ENCODE measurements at places on chromosomes 4 and X. TPM values are rescaled to one million over a fixed set of nuclear protein-coding genes. Genes with fewer than 3 reads are reported as not detected.

DNA sequence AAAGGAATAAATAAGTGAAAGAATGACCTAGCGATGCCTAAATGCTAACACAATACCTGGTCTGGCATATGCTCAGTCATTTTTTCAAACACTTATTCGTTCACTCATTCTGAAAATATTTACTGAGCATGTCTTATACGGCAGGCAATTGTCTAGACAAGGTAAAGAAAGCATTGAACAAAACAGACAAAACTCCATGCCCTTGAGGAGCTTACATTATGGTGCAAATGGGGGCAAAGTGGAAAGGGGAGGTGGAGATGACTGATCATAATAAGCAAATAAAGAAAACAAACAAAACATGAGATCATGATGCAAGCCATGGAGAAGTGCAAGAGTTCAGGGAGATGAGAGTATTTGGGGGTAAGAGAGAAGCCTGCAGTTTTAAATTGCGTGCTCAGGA, 334.6 kb upstream of the PPARGC1A start:
- H3K36me3 ChIP-seq: no peaks in the 10 kb centered on the region
- no peak overlapping the region for H3K27ac ChIP-seq
- H3K27me3 ChIP-seq: no peaks in the 10 kb centered on the region
- H3K4me3 ChIP-seq: no peak overlapping the region
- H3K4me1 ChIP-seq: no peaks in the 10 kb centered on the region
- no peak for DNase-seq

DNA sequence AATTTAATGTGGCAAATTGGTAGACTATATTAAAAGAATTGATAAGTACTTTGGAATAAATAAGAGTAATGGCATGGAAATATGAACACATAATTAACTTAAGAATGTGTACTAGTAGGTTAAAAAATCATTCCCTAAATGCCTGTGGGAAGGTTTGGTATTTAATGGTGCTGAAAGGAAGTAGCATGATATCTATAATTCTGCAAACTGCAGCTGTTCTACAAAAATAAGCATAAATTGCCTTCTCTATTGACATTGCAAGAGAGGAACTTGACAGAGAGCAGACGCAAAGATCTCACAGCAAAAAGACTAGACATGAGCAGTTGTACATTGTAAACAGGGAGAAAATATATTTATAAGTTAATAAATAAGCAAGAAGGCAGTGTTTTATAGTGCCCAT, 752.5 kb upstream of the PCDH10 start:
- H3K36me3 ChIP-seq: no peaks in the 10 kb centered on the region
- H3K27me3 ChIP-seq: no peaks in the 10 kb centered on the region
- H3K27ac ChIP-seq: no peak overlapping the region
- no peak for DNase-seq
- H3K4me3 ChIP-seq: no peak overlapping the region

DNA sequence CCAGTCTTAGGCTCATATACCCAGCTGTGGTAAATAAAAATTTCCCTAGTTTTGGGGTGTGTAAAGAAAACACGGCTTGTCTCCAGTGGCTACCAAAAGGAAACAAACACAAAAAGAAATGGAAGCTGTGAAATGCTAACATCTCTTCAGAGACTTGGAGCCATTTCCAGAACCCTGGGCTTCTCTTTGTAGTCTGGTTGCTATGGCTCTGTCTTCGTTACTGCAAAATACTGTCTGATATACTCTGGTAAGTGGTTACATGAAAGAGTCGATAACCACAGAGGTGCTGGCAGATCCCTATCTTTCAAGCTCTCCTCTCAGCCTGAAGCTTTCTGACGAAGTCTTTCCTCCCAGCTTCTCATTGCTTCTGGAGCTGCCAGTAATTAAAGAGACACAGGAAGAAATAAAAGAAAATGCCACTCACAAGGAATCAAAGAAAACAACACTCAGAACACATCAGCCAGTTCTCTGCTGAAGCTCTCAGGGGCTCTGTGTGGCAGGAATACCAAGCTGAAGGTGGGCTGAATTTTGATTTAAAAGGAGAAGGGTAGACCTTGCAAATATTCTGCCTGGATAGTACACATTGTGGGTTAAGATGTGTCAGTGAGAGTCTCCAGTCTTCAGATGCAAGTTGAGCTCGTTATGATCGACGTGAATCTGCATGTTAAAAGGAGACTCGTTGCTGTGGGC, 107.6 kb upstream of the FAM9C start:
- no peak for DNase-seq
- no peak overlapping the region for H3K4me3 ChIP-seq
- no peaks in the 10 kb centered on the region for H3K36me3 ChIP-seq
- no peak overlapping the region for H3K27ac ChIP-seq
- H3K27me3 ChIP-seq: no peaks in the 10 kb centered on the region
- H3K4me1 ChIP-seq: no peaks in the 10 kb centered on the region

DNA sequence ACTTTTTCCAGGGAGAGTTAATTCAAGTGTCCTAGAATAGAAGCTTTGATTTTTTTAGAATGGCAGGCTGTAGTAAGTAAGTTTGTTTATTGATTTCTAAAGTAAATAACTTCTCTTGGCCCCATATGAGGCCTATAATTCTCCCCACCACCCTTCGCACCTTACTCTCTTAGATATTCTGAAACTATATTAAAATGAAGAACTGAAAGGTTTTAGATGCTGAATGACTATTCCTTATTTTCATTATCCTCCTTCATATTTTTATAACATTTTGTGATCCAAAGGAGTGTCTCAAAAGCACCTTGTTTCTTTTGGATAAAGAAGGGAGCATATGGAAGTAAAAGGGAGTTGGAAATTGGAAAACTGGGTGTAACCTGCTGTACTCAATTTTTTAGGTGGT, 70.3 kb downstream of the IRS4 start:
- H3K27ac ChIP-seq: no peak overlapping the region
- no peaks in the 10 kb centered on the region for H3K27me3 ChIP-seq
- no peaks in the 10 kb centered on the region for H3K36me3 ChIP-seq
- H3K4me3 ChIP-seq: no peak overlapping the region

- DNase-seq: no peak
- no peaks in the 10 kb centered on the region for H3K4me1 ChIP-seq
- H3K36me3 ChIP-seq: no peaks in the 10 kb centered on the region
- no peak overlapping the region for H3K4me3 ChIP-seq
Measured at GRCh38 chr4:184188443-184189400, 29.0 kb downstream of the ENPP6 start.

The AREG gene
- polyA plus RNA-seq: 16.4 TPM

The C4orf36 gene
- 26.4 TPM for polyA plus RNA-seq

All from testis (tissue), 5 donors.